ENCODE measurements at places on chromosomes 7 and 10.
A peak's percentile ranks its signal among the peaks of the same experiment; 100 is the strongest.

GRCh38 chr10:102421757-102422512, 1.3 kb downstream of the FBXL15 start:
- ATAC-seq = no peak

GRCh38 chr10:32132357-32132946, 76.2 kb upstream of the KIF5B start:
- no peak for ATAC-seq

GRCh38 chr10:3107426-3107961, 40.1 kb downstream of the PFKP start:
- ATAC-seq = no peak

DNA sequence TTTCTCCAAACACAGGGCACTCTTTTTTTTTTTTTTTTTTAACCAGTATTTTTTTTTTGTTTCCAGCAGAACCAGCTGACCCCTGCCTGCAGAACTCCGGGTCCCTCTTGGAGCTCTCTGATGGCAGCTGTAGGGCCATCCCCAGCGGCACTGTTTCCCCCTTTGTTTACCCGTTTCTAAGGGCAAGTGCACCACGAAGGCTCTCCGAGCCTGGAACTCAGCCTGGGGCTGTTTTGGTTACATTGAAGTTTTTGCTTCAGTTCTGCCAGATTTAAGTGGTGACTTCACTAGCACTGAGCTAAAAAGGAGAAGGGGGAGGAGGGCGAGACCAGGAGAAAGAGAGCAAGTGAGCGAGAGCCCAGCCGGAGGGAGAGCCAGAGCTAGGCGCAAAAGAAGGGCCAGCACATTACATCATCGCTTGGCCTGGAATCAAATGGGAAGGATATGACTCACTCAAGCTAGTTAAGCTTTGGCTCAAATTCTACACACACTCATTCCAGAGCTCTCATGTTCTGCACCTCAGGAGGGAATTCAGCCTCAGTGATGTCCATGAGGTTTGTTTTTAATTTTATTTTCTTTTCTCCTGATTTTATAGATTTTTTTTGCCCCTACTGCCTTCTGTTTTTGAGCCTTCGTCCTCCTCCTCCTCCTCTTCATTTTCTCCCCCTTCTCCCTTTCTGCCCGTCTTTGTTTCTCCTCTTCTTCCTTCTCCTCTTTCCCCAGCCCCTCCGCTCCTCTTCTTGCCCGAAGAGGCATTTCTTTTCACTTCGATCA, 272.3 kb downstream of the TRIL start:
- peak; percentile 86 for ATAC-seq

DNA sequence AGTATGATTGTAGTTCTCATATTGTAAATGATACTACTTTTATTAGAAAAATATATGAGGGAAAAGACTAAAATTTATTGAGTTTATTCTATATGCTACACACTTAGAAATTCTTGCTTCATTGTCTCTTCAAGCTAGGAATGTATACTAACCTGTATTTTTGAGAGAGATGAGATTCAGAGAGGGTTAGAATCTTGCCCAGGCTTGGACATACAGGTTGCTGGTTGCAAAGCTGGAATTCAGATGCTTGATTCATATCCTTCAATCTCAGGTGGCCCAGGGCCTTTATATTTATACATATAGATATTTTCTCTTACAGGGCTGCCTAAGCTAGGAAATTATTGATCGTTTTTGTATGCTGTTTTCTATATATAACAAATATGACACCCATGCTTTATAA, 324.2 kb downstream of the CDK14 start:
- ATAC-seq = no peak

Measured in motor neuron (in vitro differentiated cells).